Inflammatory macrophage treated with lipopolysaccharide for 1 hour (primary cell): ENCODE measurements at places on chromosomes 12 and 14.

DNA sequence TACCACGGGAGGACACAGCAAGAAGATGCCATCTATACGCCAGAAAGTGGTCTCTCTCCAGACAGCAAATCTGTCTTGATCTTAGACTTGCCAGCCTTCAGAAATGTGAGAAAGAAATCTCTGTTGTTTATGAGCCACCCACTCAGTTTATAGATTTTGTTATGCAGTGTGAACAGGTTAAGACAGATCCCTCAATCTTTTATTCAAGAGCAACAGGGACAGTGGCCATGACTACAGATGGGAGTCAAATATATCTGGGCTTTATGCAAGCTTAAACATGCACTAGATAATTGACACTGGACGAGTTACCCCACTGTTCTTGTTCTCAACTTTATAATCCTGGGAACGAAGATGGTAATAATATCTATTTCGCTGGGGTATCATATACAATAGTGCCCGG, 288.7 kb downstream of the RPAP3 start:
- no peak for DNase-seq

- no peak for DNase-seq
Measured at GRCh38 chr12:1808036-1808797, 12.1 kb upstream of the LRTM2 start.

DNA sequence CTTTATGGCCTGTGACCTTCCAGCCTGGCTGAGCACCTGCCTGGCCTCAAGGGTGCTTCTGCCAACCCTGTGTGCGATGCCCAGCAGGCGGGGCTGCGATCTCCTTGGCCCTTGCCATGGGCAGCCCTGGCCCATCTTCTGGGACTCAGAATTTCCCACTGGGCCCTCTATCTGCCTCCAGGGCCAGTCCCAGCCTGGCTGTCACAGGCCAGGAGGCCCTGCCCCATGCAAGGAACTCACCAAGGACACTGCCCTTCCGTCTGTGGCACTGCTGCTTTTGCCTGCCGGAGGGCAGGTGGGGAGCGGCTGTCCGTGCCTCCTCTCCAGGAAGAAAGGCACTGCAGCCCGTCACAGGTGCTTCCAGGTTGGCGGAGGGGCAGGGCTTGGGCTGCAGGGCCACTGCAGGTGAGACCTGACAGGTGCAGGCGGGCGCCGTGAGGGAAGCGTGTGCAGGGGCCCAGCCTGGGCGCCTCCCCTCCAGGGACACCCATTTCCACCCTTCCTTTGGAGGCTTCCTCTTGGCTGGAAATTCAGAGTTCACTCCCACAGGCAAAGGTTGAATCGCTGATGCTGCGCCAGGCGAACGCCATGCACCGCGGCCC, 177.8 kb downstream of the KIF26A start:
- DNase-seq = no peak

GRCh38 chr12:10067942-10068341, 30.8 kb downstream of the CLEC1A start:
- no peak for DNase-seq

- no peak for DNase-seq
Measured at GRCh38 chr14:97056086-97056485, 258.9 kb downstream of the VRK1 start.

GRCh38 chr12:12901158-12901791, 9.9 kb downstream of the GPRC5A start:
- DNase-seq = peak; percentile 44

DNA sequence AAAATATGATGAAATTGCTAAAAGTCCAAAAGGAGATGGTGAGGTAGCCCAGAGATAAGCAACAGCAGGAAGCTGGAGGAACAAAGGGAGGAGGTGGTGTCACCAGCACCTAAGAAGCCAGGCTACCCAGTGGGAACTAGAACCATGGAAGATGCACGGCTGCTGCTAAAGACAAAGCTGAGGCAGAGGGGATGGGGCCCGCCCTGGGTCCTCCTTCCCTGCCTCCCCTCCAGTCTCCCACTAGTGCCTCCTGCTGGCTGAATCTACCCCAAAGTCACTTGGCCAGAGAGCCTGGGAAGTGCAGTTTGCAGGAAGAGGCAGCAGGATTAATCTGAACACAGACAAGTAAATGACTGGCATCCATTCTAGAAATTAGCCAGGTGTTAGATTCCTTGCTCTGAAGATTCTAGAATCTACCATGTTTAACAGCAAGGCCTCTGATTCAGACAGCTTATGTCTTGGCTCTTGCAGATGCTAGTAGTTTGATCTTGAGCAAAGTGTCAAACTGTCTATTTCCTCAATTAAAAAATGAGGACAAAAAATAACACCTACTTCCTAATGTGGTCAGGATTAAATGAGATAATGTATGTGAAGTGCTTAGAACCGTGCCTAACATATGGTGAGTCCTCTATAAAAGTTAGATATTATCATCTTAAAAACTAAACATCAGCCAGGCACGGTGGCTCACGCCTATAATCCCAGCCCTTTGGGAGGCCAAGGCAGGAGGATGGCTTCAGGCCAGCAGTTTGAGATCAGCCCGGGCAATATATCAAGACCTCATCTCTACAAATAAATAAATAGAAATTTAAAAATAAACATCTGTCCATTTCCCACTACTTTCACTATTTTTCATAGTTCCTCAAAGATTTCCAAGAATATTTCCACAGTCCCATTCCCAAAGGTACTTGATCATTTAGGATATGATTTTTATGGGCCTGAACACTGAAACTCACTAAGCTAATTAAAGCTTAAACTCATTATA, 5.8 kb upstream of the LRP10 start:
- peak; percentile 40 for DNase-seq

GRCh38 chr14:89625731-89626232, 208.7 kb upstream of the FOXN3 start:
- no peak for DNase-seq

GRCh38 chr14:64726585-64726890, 22.3 kb downstream of the PLEKHG3 start:
- no peak for DNase-seq

DNA sequence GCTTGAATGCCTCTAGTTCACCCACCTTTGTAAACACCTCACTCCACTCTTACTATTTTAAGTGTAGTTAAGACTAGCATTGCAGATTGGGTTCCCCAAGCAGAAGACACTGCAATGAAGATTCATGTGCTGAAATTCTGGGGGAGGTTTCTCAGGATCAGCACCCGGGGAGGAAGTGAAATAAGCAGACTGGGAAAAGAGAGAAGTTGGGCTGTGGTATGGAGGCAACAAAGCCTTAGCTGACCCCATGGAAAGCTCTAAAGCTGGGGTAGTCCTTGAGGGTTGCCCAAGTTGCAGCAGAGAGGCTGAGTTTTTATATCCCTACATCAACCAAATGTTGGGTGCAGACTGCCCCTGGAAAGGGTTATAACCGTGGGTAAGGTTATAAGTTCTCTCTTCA, 23.9 kb upstream of the IGF1 start:
- DNase-seq = peak; percentile 89

DNA sequence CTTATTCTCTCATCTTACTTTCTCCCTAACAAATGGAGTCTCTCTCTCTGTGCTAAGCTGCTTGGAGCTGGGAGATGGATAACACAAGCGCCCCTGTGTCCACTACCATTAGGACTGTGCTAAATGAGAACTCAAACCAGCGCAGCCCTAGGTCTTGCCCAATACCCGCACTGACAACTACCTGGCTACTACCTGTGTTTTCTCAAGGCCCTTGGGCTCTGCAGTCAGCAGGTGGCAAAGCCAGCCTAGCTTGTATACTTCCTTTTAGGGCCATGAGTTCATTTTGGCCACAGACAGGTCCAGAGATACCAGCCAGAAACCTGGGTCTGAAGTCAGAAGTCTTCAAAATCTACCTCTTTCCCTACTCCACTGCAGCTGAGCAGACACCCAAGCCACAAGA, 13.0 kb upstream of the SLCO1B1 start:
- DNase-seq = no peak

DNA sequence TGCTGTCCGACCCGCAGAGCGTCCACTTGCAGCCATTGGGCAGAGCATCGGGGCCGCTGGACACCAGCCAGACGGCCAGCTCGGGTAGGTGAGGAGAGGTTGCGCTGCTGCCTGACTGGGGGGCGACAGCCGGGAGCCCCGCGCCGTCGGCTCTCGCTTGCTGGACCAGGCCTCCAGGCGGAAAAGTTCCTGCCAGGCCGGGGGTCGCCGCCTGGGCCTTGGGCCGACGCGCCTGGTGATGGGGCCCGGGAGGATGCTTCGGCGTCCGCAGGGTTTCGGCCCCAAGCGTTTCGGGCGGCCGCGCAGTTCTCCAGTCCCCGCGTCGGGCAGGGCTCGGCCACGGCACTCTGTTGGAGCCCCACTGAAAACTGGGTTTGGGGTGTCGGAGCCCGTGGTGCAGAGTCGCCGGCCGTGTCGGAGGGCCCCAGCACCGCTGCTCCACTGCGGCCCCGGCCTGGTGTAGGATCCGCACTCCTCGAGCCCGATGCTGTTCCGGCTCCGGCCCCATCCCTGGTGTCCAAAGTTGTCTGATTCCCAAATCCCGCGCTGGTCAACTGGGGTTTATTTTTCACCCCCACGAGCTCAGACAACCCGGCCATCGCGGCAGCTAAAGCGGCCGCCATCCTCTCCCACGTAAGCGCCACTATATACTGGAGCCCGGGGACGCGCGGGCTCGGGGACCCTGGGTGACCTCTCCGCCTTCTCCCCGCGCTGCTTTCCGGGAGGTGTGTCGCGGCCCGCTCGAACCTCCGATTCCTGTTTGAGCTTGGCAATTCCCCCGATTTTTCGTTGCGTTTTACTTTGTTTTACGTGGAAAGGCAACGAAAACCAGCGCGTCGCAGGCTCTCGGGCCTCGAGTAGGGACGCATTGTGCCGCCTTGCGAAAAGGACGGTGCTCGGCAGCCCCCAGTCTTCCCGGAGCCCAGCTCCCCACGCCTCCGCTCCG, 872 bp downstream of the VSX2 start:
- no peak for DNase-seq

DNA sequence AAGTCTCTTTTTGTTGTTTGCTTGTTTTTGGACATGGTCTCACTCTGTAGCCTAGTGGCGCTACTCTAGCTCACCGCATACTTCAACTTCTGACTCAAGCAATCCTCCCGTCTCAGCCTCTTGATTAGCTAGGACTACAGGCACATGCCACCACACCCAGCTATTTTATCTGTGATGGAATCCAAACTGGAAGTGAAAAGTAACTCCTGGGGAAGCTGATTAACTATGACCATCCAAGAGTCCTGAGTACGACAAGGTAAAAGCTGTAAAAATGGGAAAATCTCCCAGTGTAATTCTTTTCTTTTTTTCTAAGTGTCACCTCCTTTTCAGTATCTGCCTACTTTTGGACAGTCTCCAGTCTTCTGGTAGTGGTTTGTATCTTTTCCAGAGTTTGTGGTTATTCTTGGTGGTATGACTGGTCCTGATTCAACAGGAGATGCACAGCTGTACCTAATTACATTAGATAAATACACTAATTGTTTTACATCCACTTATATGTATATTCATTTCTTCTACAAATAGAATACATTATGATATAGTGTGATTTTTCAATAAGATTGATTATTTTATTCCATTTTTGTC, 97.8 kb downstream of the SLC6A15 start:
- no peak for DNase-seq

- no peak for DNase-seq
Measured at GRCh38 chr12:101667591-101667990, 29.8 kb upstream of the CHPT1 start.

DNA sequence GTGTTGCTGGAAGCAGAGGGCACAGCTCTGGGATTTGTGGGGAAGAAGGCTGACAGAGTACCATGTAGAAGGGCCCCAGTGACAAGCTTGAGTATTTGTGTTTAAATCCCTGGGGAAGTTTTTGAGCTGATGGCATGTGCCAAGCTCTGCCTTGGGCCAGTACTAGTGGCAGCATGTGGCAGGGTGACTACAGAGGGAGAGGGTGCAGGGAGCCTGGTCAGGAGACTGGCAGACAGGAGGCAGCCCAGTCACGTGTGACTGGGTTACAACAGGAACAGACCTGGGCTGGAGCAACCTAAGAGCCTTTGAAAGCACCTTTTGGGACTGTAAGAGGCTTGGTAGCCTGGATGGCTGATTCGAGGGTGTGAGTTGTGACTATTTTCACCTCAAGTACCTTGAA, 112.1 kb downstream of the TSPAN9 start:
- no peak for DNase-seq

GRCh38 chr12:131710464-131711457, at the start of gene SFSWAP:
Gene SFSWAP (plus strand): TSS chr12:131711090. CDS start chr12:131711230, 140 bp downstream.
- DNase-seq = peak; percentile 68

DNA sequence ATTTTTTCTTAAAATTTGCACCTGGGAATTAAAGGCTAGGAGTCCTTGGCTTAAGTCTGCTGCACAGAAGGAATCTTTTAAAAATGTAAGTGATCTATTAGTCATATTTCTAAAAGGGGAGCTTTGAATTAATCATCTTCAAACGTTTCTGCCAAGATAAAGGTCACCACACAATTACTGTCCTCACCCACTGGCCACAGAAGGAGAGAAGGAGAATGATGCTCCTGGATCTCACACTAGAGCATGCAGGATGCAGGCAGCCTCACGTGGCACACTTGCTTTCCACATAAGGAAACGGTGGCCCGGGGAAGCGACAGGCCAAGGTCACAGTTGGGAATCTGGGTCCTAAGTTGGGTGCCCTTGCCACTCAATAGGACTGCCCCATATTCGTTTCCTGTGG, 16.9 kb downstream of the PLEKHG7 start:
- no peak for DNase-seq

DNA sequence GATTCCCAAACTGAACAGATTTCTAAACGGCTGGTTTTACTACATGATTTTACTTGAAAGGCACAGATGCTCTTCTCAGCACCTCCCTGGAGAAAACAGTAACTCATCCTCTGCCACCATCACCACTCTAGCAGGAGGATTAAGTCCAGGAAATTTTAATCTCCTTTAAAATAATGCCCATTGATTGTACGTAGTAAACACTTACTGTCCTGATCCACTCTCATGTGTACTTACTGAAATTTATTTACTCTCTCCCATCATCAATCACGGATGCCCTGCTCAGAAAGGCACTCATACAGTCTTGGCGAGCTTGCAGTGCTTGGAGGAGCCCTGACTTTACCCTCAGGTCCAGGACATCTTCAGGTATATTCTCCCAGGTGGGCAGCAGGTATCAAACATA, 239.8 kb upstream of the EGLN3 start:
- no peak for DNase-seq

DNA sequence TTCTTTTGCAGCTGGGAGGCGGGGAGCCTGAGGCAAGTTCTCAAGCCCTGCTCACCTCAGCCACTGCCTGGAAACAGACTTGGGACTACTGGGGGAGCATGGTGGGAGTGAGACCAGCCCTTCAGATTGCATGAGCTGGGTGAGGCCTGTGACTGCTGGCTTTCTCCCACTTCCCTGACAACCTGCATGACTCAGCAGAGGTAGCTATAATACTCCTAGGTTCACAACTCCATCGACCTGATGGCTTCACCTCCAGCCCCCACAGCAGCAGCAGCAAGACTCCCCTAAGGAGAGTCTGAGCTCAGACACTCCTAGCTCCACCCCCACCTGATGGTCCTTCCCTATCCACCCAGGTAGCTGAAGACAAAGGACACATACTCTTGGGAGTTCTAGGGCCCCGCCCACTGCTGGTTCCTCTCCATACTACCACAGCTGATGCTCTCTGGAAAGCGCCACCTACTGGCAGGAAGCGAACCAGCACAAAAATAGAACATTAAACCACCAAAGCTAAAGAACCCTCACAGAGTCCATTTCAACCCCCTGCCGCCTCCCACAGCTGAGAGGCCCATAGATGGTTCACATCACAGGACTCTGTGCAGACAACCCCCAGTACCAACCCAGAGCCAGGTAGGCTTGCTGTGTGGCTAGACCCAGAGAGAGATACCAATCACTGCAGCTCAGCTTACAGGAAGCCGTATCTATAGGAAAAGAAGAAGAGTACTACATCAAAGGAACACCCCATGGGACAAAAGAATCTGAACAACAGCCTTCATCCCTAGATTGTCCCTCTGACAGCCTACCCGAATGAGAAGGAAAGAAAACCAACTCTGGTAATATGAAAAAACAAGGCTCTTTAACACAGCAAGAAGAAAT, 68.7 kb downstream of the RPAP3 start:
- peak; percentile 29 for DNase-seq
